ENCODE measurements at places on chromosomes 5 and 9.
A peak's percentile ranks its signal among the peaks of the same experiment; 100 is the strongest.

- DNase-seq: no peak
Measured at GRCh38 chr9:126834672-126835071, 25.8 kb upstream of the ZBTB34 start.

- no peak for DNase-seq
Measured at GRCh38 chr5:38921174-38921573, 75.4 kb downstream of the OSMR start.

GRCh38 chr5:14595189-14595588 is 13.6 kb downstream of the OTULINL start:
- peak; percentile 70 for DNase-seq

DNA sequence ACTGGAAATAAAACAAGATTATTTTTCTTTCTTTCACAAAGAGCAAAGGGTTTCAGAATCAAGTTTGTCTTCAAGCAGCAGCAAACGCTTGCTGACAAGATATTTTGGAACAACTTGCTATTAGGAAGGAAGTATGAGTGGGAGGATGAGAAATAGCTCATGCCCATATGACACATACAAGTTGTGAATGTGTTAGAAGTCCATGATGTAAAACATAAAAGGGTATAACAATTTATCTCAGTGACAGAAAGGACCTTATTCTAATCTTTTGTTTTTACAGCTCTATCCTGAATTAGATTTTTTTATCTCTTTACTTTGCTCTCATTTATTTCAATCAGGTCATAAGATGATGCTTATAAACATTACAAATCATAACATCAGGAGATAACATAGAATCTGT is 516.6 kb upstream of the MEF2C start:
- no peak for DNase-seq

- no peak for DNase-seq
Measured at GRCh38 chr5:72559866-72560766, 52.9 kb upstream of the ZNF366 start.

GRCh38 chr9:118529624-118530214 is 825.5 kb downstream of the TLR4 start:
- DNase-seq: no peak
